HS-27A (cell line): ENCODE measurements at places on chromosomes 7 and 10.
A peak's percentile ranks its signal among the peaks of the same experiment; 100 is the strongest.

DNA sequence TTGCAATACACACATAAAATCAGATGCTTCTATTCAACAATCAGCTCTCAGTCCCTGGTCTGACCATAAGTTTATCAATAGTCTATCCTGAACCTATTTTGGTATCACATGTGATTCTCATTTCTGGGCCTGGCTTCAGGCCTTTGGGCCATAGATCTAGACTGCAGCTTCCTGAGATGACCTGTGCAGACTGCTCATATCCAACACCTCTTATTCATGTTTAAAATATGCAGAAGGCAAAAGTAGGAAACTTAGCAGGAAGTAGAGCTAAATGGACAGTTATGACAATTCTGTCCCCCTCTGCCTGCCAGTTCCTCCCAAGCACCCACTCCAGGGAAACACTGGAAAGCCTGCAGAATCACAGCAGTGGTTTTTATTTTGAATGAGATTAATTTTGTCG lies 53.3 kb downstream of the C7orf25 start:
- DNase-seq: no peak

DNA sequence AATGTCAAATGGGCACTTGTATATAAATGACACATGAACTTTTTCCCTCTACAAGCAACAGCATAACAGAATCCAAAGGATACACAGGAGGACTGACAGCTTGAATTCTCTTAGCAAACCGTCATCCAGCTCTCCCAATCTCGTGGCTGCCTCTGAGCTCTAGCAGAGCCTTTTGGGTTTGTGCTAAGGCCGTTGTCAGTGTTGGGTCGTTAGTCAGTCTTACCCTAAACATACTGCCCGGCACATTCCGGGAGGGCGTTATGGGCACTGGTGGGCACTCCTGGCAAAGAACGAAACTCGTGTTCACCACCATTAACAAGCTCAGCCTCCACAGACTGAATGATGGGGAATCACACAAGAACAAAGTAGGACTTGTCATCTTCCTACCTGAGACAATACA lies 19.6 kb upstream of the ENO4 start:
- no peak for DNase-seq

- DNase-seq: no peak
These were observed 149.6 kb upstream of the PPP2R2D start for GRCh38 chr10:131750973-131751826.

DNA sequence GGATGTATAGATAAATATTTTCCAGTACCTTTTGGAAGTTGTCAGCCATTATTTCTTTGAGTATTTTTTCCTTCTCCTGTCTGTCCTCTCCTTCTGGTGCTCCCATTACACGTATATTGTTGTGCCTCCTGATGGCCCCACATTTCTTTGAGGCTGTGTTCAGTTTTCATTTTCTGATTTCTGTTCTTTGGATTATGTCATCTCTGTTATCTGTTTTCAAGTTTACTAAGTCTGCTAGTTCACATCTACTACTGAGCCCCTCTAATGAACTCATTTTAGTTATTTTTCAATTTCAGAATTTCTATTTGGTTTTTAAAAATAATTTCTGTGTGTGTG lies 16.3 kb downstream of the RBM33 start:
- DNase-seq: no peak

DNA sequence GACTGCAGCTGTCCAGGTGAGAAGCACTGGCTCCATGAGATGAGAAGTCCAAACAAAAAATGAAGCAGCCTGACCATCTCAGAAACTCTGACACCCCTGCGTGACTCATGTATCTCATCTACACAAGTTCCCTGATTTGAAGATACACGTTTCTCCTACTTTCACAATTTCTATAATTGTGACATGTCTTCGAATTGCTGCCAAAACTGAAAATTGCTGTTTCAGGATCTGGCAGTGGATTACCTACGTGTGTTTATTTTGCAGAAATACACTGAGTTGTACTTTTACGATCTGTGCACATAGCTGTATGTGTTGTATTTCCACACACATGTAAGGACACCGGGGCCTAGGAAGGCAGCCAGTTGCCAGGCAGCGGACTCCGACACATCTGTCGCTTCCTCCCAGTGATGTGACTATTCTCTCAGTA lies 53.2 kb downstream of the LARP4B start:
- DNase-seq: no peak

DNA sequence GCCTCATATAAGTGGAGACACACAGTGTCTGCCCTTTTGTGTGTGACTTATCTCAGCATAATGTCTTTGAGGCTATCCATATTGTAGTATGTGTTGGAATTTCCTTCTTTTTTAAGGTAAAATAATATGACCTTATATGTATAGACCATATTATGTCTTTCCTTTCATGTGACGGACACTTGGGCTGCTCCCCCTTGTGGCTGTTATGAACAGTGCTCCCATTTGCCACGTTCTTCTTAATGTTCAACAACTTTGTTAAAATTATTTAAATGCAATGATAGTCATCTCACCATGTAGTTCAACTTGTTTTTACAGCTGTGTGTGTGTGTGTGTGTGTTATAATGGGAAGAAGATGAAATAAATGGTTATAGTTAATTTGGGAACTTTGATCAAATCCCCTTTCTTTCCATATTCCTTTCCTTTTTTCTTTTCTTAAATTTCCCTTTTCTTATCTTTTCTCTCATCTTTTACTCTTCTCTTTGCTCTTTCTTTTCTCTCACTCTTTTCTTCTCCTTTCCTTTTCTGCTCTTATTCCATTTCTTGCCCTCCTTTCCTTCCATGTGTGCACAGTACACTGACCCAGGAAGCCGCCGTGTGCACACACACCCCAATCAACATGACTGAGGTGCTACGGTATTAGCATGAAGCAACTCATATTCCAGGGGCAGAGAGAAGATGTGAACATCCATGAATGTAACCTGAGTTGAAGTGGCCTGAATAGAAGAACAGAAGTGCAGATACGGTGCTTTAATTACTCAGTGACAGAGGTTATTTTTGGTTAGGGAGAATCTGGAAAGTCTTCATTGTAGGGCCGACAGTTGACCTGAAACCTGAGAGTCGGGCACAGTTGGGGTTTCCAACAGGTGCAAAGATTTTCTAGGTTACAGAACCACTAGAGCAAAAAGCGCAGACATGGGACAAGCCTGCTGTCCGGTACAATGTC lies 596.6 kb downstream of the SDK1 start:
- no peak for DNase-seq

GRCh38 chr7:27955011-27955410 lies 215.0 kb downstream of the TAX1BP1 start:
- DNase-seq: no peak

GRCh38 chr10:117609095-117609795 lies 66.7 kb downstream of the EMX2 start:
- DNase-seq: no peak

GRCh38 chr7:42940985-42941847 lies 9.0 kb downstream of the MRPL32 start:
- no peak for DNase-seq

- DNase-seq: no peak
These were observed at the start of gene HECW1 for GRCh38 chr7:43112459-43112940. HECW1 (plus strand) TSS chr7:43112647; CDS start chr7:43243906, 131,259 bp downstream.

DNA sequence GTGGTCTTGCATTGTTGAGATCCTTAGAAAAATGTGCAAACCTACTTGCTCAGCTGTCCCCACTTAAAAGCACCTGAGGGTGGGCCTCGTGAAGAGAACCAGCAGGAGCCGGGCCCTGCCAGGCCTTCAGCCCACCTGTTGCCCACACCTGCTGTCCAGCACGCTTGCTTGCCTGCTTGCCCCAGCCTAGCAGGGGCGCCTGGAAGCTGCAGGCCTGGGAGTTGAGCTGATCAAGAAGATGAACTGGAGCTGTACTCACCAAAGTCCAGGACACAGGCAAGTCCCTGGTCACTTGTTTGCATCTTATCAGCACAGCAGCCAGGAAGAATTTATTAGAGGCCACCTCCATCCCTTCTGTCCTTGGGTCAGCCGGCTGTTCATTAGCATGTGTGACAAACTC lies 23.2 kb downstream of the CYP26A1 start:
- DNase-seq: no peak

GRCh38 chr7:128406314-128407232 lies 3.2 kb downstream of the IMPDH1 start:
- DNase-seq: no peak

GRCh38 chr10:10869592-10869991 lies 148.1 kb upstream of the CELF2 start:
- peak; percentile 36 for DNase-seq

GRCh38 chr10:46223064-46223480 lies 63.7 kb upstream of the ANTXRL start:
- no peak for DNase-seq

DNA sequence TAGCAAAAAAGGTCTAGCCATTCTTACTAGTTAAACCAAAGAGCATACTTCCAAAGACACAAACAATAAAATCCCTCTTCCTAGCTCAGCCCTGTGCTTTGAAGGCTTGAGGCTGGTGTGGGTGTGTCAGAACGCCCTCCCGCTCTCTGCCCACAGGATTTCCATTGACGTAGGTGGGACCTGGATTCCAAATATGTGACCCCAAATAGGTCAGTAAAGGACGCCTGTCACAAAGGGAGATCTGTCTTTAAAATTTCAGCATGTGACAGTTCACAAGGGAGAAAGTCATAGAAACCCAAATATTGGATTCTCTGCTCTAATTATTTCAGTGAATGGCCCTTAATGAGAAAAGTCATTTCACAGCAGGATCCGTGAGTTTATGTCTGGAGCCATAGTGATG lies 39.9 kb upstream of the LYZL1 start:
- no peak for DNase-seq
